NCI-H2171 (cell line): ENCODE measurements at places on chromosomes 3 and 15.
A peak's percentile ranks its signal among the peaks of the same experiment; 100 is the strongest.

- DNase-seq = no peak
These were observed 8.5 kb downstream of the CCDC9B start for GRCh38 chr15:40332113-40332781.

GRCh38 chr3:32819551-32820348, 2.0 kb downstream of the TRIM71 start:
- no peak for DNase-seq

DNA sequence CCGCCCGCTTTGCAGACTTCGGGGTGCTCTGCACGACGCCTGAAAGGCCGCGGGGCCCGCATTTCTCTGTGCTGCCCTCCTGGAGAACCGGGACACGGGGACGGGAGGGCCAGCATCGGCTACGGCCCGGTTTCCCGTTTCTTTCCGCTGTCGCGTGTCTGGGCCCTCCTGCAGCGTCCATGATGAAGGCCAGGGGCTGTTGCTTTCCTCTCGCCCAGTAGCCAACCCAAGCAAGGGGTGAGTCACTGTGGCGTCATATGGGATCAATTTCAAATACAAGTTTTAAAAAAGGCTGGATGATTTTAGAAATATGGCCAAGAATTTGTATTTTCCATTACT, 435 bp downstream of the SLC35G2 start:
- DNase-seq = no peak

DNA sequence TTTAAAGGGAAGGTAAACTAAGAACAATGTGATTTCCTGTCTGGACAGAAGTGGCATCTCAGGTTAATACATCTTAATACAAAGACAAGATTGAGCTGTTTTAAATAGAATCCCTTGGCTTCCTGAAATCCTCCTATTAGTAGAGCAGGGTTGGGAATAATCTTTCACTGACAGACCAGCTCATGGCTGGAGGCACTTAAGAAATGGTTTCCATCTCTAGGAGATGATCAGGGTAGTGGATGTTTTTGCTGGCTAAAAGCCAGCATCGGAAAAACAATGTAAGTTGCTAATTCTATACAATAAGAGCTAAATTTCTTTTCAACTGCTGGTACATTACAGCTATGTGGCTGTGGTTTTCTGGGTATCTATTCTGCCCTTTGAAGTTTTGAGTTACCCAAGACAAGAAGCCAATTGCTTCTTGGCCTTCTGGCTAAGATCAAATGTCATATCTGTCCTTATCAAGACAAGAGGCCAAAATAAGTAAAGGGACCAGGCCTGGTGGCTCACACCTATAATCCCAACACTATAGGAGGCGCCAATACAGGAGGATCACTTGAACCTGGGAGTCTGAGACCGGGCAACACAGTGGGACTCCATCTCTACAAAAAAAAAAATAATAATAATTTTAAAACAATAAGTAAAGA, 49.6 kb downstream of the SHQ1 start:
- DNase-seq = no peak

DNA sequence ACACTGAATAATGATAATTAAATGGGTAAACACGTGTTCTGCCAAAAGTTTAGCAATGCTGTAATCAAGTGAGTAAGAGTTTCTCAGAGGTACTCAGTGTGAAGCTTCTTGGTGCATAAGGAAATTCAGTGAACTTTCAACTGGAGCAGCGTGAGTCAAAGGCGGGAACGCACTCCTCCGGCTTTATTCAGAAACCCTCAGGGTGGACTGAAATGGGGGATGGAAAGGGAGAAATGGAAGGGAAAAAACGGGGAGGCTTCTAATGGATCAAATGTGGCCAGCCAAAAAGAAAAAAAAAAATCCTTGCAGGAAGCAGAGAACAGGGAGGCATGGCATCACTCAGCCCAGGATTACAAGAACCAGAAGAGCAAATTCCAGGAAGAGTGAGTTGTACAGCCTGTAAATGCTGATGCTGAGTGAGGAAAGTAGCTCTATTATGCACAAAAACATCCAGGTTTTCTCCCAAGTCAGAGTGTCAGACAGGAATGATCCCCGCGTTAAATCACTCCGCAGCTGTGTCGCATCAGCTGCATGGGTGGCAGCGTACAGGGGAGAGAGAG, 85.3 kb downstream of the ASB7 start:
- no peak for DNase-seq

- peak; percentile 13 for DNase-seq
These were observed 39.0 kb downstream of the GABPB1 start for GRCh38 chr15:50315814-50316630.

DNA sequence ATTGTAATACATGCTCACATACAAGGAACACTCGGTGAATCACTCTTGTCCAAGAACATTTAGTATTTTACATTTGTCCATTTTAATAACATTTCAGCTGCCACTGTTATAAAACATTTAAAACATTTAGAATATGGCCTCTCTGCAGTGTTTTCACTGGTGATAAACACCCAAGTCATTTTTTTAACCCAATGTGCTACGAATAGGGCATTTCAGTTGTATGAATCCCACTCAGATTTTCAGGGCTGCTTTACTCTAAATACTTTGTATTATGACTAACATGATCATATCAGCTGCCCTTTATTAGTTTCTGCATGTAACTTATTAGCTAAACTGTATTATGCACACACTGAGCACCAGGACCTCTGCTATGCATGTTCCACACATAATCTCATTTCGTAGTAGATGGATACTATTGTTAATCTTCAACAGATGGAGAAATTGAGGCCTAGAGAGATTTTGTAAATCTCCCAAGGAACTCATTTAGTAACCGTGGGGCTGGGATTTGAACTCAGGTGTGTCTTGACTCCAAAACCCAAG, 148.6 kb upstream of the CDIN1 start:
- no peak for DNase-seq

- DNase-seq = no peak
These were observed 3.1 kb upstream of the SPATA12 start for GRCh38 chr3:57057351-57057750.

DNA sequence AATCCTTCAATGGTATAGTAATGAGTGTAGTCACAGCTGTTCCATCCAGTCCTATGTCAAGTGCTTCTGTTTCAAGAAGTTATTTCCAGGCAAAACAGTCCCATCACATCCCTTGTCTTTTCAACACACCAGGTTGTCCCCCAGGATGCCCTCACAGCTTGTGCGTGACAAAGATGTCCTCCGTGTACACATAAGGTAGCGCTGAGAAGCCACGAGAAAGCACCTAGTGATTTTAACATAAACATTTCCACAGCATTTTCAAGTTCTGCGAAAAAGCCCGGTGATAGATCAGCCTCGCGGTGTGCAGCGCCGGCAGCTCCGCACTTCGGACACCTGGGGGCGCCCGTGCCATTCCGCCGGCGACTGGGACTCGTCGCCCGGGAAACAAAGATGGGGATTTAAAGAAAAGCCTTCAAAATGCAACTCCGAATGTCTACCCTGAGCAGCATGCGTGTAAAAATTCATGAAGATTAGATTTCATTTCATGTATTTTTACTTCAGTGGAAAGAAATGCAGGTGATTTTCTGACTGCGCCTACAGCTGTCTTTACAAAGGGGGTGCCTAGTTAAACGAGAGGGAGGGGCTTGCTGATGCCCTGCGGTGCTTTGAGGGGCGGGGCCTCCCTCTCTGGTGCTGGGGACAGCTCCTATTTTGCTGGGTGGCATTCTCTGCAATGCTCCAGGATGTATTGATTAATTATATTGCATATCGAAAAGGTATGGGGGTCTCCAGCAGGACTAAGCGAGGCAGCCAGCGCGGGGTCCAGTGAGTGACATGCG, 49.9 kb downstream of the KY start:
- DNase-seq = peak; percentile 43

GRCh38 chr3:123762805-123763204, 121.3 kb downstream of the MYLK start:
- no peak for DNase-seq

DNA sequence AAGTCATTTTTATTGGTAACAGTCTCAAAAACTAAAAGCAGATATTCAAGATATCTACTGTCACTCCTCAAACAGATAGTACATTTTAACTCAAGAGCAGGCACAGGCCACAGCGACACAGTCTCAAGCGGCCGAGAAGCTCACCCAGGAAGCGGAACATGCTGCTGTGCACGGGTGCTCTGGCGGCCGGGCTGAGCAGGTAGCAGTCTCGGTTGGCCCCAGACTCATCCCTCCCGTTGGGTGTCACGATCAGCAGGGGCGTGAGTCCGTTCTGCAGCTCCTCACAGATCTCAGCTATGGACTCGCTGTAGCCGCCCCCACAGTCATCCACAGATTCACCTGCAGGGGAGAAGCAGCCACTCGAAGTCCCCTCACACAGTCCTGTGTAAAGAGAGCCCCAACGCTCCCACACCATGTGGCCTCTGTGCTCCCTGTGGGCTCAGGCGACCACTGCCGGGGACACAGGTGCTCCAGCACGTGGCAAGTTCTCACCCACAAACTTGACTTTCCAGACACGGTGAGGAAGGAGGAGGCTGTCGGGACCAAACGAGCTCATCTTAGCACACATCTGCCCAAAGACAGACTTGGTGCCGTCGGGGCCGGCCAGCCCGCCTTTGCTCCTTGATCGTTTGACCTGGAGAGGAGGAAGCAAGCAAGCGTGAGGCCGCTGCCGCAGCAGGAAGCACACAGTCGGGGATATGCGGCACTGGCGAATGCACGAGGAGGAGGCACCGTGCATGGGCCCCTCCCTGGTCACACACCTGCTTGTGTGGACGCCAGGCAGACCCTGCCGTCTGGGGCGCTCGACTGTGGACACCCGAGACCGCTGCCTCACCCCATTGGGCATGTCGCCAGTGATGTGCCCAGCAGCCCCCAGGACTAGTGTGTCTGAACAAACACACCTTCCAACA, 17.7 kb upstream of the OCA2 start:
- no peak for DNase-seq

DNA sequence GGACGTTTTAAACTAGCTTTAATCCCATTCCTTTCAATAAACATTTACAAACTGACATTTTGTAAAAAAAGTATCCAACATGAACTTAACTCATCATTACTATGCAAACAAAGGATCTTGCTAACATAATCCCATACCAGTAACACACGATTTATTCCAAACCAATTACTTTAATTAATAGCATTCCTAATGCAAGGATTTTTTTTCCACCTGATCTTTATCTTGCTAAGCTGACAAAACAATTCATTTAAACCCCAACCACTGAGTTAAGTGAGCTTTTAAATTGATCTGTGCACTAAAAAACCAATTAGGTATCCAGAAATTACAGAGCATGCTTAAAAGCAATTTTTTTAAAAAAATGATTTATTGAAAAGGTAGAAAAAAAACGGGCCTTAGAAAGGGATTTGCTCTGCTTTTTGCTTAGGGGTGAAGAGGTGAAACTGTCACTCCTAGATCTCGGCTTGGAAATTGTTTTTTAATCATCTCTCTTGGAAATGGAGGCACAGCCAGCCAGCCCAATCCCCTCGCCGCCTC, 1.2 kb downstream of the SH3BP5 start:
- no peak for DNase-seq

- DNase-seq = no peak
These were observed 17.8 kb downstream of the PLD1 start for GRCh38 chr3:171792531-171792930.

- DNase-seq = no peak
These were observed 499.8 kb downstream of the ROBO2 start for GRCh38 chr3:77539677-77540076.

- peak; percentile 74 for DNase-seq
These were observed 110.5 kb upstream of the GAP43 start for GRCh38 chr3:115512565-115513415.

DNA sequence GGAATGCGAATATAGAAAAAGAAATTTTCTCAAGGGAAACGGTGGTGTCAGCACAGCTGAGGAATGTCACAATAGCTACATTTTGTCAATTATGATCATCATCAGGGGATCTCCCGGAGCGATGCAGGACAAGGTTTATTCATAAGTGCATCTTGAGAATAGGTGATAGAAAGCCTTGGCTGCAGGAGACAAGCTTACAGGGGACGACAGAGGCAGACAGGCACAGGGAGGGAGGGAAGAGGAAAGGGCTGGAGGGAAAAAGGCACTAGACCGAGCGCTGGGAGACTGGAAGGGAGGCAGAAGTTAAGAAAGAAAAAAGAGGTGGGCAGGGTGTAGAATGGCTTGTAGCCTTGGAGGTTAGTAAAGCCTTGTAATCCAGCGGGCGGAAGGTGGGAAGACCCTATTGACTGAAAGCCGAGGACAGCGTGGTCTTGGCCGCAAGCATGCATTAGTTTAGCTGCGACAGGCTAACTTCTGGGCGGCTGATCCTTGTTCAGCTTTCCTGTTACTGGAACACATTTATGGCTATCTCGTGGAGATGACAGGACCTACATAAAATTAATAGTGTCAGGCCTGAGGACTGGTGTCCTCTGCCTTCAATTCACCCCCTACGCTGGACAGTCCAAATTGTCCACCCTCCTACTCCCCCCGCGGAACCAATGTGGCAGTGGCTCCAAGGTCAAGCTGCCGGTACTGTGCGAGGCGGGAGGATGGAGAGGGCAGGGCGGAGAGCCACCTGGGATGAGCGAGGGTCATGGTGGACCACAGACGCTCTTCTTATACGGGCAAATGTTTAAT, 1.4 kb upstream of the NECTIN3 start:
- DNase-seq = no peak

GRCh38 chr15:39434751-39435238, 146.1 kb upstream of the THBS1 start:
- DNase-seq = no peak

DNA sequence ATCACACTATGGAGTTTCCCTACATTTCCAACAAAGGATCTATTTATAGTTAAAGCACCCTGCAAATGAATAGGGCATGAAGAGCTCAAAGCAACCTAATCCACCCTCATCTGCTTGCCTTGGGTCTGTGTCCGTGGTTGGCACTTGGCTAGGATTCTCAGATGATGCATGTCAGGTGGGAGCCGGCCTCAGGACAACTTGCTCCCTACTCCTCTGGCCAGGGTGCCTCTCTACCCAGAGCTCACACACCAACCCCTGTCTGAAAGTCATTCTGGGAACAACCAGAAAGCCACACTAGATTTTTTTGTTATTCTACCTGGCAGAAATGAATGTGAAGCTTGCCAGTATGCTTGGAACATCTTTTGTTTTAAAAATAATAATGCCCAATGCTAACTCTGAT, 13.2 kb downstream of the ARHGEF3 start:
- no peak for DNase-seq

GRCh38 chr3:124964387-124964786, 29.8 kb upstream of the MUC13 start:
- DNase-seq = no peak

- DNase-seq = no peak
These were observed 126.4 kb downstream of the RPLP1 start for GRCh38 chr15:69578787-69579583.

- DNase-seq = no peak
These were observed 3.8 kb downstream of the GSK3B start for GRCh38 chr3:120090422-120090821.
